ENCODE measurements at places on chromosomes 1 and 21.
A peak's percentile ranks its signal among the peaks of the same experiment; 100 is the strongest.

DNA sequence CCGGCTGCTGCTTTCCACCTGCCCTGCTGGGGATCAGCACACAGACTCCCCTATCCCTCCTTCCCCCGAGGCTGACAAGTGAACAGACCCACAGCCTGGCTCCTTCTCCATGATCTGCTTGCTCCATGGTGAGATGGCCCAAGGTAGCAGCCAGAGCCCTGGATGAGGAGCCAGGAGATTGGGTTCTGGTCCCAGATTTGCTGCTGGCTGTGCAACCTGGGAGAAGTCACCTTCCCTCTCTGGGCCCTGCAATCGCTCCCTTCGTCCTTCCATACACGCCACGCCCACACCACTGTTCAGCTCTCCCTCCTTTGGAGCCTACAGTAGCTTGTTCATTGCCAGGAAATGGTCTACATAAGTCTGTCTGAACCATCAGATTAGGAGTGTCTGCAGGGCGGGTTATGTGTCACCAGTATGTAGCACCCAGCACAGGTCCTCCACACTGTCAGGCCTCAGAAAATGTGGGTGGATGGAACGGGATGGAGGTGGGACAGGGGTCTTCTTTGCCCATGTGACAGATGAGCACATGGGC, 9.2 kb upstream of the EPHA8 start:
- DNase-seq = no peak

DNA sequence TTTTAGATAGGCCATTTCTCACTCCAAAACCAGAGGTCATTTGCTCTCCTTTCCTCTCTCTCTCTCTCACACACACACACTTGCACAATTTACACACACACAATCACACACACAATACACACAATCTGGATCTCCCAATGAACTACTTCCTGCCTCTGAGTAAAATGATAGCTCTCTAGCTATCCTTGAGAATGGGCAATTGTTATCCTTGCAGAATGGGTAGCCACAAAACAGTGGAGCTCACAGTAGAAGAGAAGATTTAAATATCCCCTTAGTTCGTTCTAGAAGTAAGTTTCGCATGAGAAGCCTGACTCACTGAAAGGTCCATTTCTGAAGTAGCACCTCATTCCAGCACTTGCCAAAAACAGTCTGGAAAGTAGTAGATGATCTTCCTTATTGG, 17.6 kb downstream of the PALMD start:
- no peak for DNase-seq

DNA sequence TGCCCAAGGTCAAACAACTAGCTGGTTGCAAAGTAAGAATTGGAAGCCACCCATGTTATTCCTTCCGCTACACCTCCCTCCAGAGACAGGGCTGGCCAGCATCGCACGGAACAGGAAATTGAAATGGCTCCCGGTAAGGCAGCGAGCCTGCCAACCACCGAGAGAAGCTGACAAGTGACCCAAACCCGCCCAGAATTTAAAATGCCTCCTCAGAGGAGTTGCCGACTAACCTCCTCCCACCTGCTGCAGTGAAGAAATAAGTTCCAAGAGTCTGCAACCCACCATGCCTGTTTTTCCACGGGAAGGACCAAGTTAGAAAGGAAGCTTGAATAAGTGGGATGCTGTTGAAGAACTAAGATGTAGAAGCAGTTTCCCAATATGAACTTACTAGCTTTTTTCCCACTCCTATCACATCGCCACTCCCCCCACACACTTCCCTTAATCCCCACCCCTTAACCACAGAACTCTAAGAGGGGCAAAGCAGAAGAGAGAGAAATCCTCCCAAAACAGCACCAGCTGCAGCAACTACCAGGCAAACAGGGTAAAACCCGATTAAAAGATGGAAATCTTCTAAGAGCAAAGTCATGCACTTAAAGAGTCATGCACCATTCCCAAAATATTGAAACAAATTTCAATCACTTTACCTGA, 78.6 kb downstream of the TIAM1 start:
- no peak for DNase-seq

DNA sequence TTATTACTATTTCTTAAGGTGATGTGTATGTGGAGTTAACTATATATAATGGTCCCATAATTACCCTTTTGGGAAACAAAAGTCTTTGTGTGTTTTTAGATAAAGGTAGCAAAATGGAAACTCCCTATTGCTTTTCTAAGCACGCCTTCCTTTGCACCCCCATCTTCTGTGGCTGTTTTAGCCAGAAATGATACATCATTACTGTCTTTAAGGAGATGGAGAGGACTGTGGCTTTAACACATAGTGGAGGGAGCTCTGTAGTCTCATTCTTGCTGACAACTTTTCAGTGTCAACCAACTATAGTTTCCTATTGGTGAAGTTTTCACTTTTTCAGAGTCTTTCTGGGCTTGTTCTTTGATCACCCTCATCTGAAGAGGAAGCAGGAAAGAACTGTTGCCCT, 1.0 kb downstream of the APOBEC4 start:
- peak; percentile 33 for DNase-seq

- DNase-seq = no peak
Observed at GRCh38 chr1:235782601-235783000, 84.1 kb downstream of the LYST start.

GRCh38 chr21:26447932-26448475, 125.1 kb downstream of the CYYR1 start:
- DNase-seq = no peak

DNA sequence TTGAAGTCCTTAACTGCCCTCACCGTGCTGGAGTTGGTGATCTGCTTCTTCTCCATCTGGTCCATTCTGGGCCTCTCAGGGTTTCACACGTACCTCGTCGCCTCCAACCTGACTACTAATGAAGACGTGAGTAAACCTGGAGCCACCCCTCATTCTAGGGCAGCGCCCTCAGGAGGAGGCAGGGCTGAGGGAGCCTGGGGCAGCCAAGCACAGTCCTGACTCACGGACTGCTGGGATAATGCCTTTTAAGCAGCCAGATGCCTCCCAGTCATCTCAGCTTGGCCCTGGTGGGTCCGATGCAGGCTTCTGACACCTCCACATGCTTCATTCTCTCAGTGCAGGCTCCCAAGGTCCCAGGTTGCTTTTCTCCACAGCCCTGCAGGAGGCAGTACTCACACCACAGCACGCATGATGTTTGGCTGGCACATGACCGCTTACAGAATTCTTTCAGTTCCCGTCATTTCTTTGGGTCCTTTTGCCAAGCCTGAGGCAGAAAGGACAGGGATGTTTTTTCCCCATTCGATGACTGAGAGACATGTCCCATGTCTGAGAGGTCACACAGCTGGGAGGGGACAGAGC, 11.8 kb upstream of the SFN start:
- DNase-seq = no peak

DNA sequence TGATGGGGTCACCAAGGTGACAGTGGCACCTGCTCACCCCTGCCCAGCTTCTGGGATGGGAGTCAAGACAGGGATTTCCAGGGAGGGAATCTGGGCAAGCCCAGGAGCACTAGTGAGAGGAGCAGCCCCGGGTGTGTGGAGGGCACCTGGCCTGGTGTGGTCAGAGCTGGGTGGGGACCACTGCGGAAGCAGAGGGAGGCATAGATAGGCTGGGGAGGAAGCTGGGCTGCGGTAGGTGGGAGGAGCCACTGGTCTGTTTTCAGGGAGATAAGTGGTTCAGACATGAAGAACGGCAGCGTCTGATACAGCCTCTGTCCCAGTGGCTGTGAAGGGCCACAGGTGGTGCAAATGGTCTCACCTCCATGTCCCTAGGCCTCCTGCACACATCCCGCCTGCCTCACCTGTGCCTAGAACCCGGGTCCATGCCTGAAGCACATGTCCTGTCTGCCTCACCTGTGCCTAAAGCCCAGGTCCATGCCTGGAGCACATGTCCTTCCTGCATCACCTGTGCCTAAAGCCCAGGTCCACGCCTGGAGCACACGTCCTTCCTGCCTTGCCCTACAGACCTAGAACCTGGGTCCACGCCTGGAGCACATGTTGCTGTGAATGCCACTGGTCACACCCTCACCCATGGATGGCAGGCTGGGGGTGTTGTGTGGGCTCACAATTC, 325.9 kb upstream of the AJAP1 start:
- no peak for DNase-seq

- DNase-seq = no peak
Observed at GRCh38 chr1:25649505-25650288, 33.1 kb downstream of the MAN1C1 start.

DNA sequence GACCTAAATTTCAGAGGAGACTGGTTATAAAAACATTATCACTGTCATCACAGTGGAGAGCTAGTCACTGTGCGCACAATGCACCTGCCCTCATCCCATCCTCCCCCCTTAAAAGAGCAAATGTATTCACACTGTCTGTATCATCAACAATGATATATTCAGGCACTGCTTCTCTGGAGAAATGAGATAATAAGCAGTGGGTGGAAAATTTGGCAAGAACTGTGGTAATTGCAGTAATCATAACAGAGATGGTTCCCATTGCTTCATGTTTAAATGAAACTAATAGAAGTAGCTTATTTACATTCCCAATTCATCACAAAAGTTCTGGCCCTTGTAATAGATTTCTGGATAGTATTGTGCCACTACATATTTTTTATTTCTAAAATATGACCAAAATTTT, 867.4 kb upstream of the ADGRL2 start:
- DNase-seq = no peak

DNA sequence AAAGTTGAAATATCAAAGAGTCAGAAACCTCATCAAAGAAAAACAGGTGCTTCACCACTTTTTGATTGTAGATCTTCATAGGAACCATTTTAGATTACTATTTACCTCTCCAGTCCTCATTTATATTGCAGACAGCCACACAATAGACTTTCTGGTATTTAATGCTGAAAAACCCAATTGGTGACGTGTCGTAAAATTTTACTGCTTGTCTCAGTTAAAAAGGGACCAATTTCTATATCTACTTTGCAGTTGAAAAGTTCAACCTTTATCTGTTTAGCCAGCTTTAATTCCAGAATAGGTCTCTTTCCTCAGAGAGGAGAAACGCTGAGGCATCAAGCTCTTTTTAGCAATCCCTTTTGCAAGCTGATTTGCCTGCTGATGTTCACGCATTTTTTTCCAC, 1722.4 kb downstream of the PLA2G4A start:
- no peak for DNase-seq

DNA sequence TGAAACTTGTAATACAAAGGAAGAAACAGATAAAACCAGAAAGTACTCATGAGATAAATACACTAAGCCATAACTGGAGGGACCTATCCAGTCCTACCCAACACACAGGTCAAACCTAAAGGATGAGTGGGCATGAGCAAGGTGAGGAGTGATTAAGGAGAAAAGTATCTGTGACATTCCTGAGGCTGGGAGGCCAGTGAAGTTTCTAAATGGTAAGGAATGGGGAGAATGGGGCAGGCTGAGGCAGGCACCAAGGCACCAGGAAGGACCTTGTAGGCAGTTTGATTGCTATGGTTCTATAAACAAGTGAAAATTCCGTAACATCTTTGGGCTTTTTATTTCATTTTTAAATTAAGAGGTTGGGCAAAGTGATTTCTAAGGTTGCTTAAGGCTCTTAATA, 10.4 kb downstream of the DDX59 start:
- no peak for DNase-seq

- DNase-seq = no peak
Observed at GRCh38 chr1:62978741-62979140, 194.8 kb downstream of the ATG4C start.

DNA sequence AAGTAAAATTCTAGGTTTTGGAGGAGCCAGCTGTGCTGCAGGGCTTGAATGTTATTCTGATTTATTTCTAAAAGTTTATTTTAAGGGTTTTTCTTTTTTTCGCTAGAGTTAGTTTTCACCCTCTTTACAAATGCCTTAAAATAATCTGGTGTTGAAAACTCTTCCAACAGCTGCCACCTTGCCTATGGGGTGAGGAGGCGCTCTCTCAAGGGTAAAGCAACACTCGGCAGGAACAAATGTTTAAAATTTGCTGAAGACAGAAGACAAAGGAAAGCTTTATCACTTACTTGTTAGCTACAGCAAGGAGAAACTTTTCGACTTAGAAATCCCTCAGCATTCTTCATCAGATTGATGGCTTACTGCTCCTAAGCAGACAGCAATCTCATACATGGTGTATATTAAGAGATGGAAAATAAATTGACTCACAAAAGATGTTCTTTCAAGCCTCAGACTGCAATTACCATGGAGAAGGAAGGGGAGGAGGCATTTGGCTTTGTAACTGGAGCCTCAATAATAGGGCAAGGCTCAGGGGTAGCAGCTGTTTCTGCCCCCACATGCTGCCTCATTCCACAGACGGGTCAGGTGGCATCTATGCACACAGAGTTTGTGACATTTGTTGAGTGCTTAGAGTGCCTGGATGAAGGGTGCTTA, 79.8 kb upstream of the RALGPS2 start:
- no peak for DNase-seq

GRCh38 chr1:222084996-222085395, 343.1 kb upstream of the DUSP10 start:
- DNase-seq = no peak

DNA sequence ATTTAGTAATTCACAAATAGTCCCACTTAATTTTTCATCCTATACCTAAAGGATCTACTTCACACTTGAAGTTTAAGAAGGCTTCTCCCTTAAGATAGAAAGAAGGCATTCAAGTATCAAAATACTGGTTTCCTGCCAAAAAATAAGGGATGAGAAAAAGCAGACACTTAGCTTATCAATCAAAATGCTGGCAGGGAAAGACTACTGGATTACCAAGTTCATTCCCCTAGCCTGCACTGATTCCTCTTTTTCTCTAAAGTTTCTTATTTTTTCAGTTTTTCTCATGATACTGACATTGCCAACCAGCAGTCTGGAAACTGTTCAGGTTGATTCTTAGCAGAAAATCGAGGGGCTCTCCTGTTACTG, 204.6 kb downstream of the GABPA start:
- DNase-seq = no peak

Data from CD4-positive, alpha-beta T cell treated with Interleukin-10 for 1 hour (primary cell).